Fibroblast of villous mesenchyme (primary cell): ENCODE measurements at places on chromosomes 4 and X.
A peak's percentile ranks its signal among the peaks of the same experiment; 100 is the strongest.

- DNase-seq = no peak
These were observed 374.3 kb upstream of the GALNT7 start for GRCh38 chr4:172794307-172794703.

DNA sequence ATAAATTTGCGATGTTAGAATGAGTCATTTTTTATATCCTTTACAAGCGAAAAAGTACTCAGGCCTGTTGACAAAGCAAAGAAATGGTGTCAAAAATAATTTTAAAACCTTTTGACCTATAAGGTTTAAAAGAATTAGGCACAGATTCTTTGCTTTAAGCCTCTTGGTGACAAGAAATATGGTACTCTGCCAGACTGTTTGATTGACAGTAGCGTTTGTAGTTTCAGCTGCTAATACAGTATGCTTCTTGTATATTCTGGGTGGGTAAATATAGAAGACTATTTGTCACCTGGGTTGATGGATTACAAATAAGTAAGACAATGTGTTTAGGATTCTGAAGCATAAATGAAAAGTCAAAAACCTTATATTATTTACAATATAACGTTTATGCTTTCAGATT is 193.1 kb upstream of the PITX2 start:
- no peak for DNase-seq

- DNase-seq = no peak
These were observed 329.9 kb upstream of the SLC7A11 start for GRCh38 chr4:138572007-138572406.

- peak; percentile 42 for DNase-seq
These were observed 113.0 kb upstream of the VAMP7 start for GRCh38 chrX:155767876-155768769.

- DNase-seq = peak; percentile 17
These were observed 35.7 kb upstream of the FMR1 start for GRCh38 chrX:147875866-147876596.

DNA sequence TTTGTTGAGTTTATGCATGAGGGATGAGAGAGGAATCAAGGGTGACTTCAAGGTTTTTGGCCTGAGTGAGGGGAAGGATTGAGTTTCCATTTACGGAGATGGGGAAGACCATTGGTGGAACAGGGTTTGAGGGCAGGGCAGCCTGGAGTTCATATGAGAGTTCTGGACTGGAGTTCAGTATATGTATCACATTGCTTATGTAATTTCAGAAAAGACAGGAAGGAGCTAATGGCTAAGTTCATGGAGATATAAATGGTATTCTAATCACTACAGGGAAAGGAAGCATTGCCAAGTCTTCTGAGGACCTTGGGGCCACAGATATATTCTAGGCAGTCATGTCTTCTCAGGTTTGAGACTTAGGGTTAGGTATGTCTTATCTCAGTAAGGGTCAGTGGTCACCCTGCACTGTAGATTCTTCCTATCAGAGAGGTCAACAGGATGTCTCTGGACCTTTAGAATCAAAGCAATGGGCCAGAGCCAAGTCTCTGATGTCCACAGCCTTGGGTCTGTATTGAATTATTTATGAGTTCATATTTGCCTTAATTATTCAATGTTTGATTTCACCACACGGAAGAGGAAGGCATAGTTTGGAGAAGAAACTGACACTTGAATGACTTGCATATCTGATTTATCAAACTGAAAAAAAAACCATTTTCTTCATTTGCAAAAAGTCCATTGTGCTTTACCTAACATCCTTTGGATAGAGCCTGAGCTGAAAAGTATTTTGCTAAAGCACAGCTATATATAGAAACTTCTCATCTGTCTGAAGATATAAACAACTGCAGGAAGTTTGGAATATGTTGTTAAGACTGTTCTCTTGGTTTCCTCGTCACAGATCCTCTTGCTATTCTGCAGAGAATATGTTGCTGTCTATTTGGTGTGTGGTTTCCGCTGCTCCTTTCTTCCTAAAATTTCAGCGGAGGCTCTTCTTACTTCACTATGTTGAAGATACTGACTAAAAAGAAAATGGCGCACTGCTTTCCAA is 139.5 kb downstream of the PDGFRA start:
- DNase-seq = peak; percentile 20

GRCh38 chr4:76326515-76326914 is 20.0 kb downstream of the STBD1 start:
- DNase-seq = no peak

GRCh38 chr4:17370818-17371217 is 141.1 kb downstream of the QDPR start:
- DNase-seq = peak; percentile 2

- no peak for DNase-seq
These were observed 4.7 kb upstream of the HELT start for GRCh38 chr4:185013417-185014125.

GRCh38 chr4:127045861-127046260 is 586.9 kb upstream of the INTU start:
- no peak for DNase-seq

DNA sequence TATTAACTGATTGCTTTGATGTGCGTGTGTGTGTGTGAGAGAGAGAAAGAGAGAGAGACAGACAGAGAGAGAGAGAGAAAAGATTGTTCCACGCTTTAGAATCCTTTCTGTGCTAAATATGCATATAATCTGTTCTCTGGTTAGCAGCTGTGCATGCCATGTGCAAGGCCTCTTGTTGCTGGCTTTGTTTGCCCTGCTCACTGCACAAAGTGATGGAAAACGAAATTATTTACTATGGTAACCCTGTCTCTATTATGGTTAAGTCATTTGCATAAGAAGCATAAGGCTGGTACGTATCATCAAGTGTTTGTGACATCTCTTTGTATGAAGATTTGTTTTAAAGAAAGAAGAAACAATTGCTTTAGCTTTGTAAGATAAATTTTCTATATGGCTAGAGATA is 190.2 kb upstream of the POF1B start:
- no peak for DNase-seq

GRCh38 chrX:140440876-140441275 is 64.0 kb downstream of the SOX3 start:
- no peak for DNase-seq

DNA sequence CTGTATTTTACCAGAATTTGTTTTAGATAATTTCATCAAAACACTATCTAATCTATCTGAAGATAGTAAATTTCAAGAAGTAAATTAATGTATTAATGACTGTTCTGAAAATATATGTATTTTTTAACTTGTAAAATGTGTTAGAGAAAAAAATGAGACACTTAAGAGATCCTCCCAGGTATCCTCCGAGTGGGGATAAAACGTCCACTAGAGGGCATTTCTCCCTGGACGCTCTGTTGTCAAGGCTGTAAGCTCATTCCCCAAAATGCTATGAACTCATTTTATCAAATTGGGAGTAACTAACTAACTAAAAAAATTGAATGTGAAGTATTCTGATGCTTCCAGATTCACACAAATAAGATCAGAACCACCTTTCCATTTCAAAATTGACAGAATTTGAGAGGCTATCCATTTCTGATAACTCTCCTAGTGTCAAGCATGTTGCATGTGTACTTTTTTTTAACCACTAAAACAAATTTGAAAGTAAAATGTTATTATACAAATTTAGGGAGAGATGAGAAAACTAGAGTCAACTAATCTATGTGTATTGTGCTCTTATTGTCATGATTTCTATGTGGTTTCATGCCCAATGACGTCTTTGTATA is 337.3 kb upstream of the HS3ST1 start:
- peak; percentile 31 for DNase-seq

DNA sequence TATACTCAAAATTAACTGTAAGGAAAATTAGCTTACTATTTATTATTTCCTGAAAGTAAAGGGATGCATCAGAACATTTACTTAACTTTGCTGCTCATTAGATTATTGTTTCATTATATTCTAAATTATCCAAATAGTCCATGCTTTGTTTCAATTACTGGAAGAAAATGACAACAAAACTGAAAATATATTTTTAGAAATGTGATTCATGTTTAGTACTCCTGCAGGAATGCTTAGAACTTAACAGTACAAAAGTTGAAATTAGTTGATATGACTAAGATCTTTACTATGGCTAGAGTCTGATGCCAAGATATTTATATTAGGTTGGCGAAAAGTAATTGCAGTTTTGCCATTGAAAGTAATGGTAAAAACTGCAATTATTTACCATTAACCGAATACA is 660.5 kb upstream of the PABPC4L start:
- DNase-seq = no peak

DNA sequence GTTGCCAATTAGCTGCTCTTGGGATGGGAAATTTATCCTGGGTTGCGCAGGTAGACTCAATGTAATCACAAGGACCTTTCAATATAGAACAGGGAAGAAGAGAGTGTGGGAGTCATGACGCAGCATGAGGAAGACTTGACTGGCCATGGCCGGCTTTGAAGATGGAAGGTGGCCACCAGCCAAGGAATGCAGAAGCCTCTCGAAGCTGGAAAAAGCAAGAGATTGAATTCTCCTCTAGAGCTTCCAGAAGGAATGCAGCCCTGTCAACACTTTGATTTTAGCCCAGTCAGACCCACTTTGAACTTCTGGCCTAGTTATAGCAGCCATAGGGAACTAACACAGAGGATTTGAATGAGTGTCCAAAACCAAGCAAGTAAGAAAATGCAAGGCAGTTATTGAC is 14.7 kb upstream of the SH3KBP1 start:
- no peak for DNase-seq

GRCh38 chr4:6540879-6541278 is 34.1 kb upstream of the MAN2B2 start:
- DNase-seq = no peak

GRCh38 chr4:153939570-153939969 is 150.7 kb upstream of the SFRP2 start:
- no peak for DNase-seq

DNA sequence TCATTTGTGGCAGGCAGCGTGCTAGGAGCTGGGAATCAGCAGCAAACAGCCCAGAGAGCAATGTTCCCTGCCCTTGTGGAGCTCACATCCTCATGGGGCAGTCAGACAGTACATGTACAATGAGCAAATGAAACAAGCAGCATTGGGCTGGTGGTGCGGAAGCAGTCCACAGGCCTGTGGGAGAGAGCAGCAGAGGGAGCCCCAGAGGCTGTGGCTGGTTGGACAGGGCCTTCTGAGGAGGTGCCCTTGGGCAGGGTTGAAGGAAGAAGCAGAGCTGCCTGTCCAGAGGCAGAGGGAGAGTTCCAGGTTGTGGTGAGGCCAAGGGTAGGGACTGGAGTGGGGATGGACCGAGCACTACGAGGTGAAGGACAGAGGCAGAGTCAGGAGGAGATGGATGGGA is 22.5 kb downstream of the MMGT1 start:
- DNase-seq = no peak

DNA sequence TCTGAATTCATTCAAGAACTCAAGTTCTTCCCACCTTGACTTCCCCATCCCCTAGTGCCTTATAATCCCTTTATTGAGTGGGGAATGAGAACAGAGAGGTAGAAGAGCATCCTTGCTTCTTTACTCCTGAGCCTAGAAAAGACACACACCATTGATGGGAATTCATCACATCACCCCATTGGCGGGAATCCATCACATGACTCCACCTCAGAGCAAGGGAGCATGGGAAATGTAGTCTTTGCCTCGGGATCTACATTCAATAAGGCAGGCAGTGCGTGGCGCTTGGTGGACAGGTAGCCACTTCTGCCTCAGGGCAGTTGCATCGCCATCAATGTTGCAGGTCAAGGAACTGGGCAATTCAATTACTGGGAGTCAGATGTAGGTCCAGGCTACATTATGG is 50.7 kb downstream of the MXRA5 start:
- DNase-seq = no peak

- no peak for DNase-seq
These were observed 410.4 kb downstream of the INPP4B start for GRCh38 chr4:142435599-142436235.

DNA sequence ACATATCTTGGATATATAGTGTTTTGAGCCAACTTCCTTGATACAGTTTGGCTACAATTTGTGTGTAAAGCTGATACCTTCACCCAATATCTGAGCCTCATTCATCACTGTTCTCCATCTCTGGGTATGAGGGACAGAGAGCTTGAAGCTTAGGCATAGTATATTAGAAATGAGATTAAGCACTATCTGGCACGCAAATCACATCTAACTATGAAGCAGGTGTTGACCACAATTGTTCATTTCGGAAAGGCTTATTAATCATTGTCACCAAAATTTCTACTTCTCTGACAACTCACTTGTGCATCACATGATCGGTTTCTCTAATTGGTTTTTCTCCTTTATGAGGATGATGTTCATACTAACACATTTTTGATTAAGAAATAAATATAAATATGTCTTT is 2.1 kb upstream of the POF1B start:
- DNase-seq = no peak

DNA sequence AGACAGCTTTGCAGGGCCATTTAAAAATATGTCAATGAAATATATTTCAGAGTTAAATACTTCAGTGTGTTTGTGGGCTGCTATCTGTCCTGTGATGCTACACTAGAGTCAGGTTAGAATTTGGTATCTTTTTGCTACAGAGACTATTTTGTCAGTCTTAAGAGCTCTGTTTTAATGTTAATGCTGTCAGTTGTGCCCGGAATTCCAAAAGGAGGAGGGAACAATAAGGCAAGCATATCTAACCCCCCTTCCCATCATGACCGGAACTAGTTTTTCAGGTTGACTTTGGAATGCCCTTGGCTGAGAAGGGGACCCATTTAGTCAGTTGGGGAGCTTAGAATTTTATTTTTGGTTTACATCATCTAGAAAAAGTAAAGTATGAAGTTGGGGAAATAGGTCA is 34.9 kb upstream of the SLC25A4 start:
- DNase-seq = no peak

- DNase-seq = no peak
These were observed 9.8 kb upstream of the UTP3 start for GRCh38 chr4:70678383-70678999.

DNA sequence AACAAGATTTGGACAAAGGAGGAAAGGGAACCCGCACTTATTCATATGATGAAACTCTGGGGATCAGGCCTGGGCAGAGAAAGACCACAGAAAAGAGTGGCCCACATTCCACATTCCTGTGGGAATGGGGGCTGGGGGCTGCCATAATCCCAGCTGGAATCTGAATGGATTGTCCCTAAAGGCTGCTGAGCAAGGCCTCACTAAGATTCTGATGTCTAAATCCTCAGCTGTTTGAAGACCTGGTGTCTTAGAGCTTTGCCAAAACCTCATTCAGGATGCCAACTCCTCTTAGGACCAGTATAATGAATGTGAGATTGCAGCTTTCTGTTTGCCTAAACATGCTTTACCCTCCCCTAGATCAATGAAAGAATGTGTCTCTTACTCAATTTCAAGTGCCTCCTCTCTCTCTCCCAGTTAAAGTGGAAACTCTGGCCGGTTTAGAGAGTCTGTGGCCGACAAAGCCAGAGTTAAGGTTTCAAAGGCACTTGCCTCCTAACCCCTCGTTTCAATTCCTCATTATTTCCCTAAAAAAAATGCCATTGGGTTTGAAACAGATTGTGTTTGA is 33.3 kb upstream of the GPC4 start:
- DNase-seq = no peak

DNA sequence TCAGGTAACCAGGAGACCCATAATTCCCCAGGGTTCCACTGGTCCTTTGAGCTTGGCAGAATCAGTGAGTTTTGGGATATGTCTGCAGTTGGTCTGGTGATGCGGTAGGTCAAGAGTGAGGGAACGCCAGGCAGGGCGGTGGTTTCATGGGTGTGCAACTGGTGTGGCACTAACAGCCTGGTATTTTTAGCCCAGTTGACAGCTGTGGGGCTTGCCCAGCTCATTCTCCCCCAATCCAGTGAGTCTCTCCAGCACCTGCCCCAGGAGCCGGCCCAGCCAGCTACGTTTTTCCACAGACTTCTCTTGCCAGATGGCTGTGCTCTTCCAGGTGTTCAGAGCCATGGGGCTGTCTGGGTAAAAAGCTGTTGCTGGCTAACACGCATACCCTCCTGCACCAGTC is 1019.9 kb downstream of the CCSER1 start:
- DNase-seq = no peak

GRCh38 chr4:115418635-115419396 is 305.4 kb upstream of the NDST4 start:
- DNase-seq = no peak

- DNase-seq = peak; percentile 16
These were observed 95.4 kb upstream of the NUDT6 start for GRCh38 chr4:123017636-123018395.
